Hippocampal formation (tissue), 2 donors: ENCODE measurements at places on chromosomes 6 and 20.

DNA sequence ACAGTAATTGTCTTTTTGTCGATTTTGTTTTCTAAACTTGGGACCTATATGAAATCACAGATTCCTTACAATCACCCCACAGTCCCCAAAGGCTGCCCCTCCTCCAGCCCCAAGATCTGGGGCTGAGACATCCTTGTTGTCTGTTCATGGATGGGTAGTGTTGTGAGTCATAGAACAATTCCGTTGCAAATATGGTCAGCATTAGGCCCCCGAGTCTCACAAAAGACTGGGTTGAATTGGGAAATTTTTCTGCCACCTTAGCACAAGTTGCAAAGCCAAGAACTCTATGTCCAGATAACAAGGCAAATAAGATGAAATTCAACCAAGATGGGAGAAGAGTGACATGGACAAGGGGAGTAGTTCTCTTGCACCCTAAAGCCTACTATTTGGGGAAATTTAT lies 10.5 kb upstream of the TAB2 start:
- no peak for DNase-seq

DNA sequence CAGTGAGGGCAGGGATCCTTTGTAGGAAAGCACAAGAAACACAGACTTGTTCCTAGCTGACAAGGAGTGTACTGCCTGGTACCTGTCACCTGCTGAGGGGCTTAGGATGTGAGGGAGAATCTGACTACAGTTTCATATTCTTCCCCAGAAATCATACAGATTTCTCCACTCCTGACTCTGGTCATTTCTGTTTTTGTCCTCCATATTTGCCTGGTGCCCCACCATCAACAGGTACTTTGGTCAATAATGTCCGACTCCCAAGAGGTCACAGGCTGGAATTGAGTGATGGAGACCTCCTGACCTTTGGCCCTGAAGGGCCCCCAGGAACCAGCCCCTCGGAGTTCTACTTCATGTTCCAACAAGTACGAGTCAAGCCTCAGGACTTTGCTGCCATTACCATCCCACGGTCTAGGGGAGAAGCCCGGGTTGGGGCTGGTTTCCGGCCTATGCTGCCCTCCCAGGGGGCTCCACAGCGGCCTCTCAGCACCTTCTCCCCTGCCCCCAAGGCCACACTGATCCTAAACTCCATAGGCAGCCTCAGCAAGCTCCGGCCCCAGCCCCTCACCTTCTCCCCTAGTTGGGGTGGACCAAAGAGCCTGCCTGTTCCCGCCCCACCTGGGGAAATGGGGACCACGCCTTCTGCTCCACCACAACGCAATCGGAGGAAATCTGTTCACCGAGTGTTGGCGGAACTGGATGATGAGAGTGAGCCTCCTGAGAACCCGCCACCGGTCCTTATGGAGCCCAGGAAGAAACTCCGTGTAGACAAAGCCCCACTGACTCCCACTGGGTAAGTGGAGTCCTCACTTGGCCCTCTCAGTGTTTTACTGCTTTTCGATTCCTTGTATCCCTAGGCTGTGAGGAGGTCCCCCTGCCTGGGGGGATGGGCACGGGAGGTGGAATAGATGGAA lies 3.1 kb downstream of the TCF19 start:
- DNase-seq = no peak

GRCh38 chr6:15409301-15410125 lies 163.6 kb downstream of the JARID2 start:
- DNase-seq = no peak

GRCh38 chr6:36571122-36572043 lies 22.8 kb upstream of the SRSF3 start:
- DNase-seq = no peak
